ENCODE measurements at places on chromosomes 1 and 21.

DNA sequence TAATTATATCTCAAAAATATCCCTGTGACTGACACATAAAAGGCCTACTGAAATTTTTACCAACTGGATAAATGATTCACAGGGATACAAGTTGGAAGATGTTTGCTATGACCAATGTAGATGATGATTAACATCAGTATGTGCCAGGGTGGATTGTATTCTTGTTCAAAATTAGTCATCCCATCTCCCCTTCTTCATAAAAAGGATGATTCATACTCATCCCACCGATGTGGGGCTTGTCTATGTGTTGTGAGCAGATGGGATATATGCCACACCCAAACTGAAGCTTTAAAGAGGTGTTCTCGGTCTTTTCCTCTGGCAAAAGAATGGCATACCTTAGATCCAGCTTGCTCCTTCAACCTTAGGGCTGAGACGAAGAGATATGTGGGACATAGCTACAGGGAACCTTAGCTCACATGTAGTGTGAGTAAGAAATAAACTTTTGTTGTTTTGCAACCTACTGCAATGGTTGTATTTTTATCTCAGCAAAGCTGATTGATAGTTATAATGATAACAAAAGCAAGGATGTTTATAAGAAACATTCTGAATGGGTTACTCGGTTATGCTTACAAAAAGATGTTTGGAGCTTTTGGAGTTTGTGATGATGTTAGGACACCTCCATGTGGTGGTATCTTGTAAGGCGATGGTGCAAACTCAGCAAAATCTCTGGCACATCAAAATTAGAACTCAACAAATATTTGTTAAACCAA, 29.4 kb downstream of the SPATA17 start:
- H3K36me3 ChIP-seq = no peaks in the 10 kb centered on the region
- H3K27me3 ChIP-seq = no peaks in the 10 kb centered on the region
- H3K4me3 ChIP-seq = no peak overlapping the region
- no peak for DNase-seq

- H3K4me3 ChIP-seq = no peak overlapping the region
- DNase-seq = no peak
- H3K4me1 ChIP-seq = no peaks in the 10 kb centered on the region
- no peaks in the 10 kb centered on the region for H3K36me3 ChIP-seq
Measured at GRCh38 chr1:15354580-15354965, 55.1 kb upstream of the EFHD2 start.

DNA sequence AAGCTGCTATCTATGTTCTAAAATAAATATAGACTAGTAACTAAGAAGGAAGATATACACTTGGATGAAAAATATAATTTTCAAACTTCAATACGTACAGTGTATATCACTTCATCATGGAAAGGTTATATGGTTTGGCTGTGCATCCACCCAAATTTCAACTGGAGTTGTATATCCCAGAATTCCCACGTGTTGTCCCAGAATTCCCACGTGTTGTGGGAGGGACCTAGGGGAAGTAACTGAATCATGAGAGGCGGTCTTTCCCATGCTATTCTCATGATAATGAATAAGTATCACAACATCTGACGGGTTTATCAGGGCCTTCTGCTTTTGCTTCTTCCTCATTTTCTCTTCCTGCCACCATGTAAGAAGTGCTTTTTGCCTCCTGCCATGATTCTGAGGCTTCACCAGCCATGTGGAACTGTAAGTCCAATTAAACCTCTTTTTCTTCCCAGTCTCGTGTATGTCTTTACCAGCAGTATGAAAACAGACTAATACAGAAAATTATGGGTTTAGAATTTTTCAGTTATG, 10.7 kb downstream of the NEGR1 start:
- no peak overlapping the region for H3K4me3 ChIP-seq
- no peak for DNase-seq
- H3K27ac ChIP-seq = no peak overlapping the region
- H3K4me1 ChIP-seq = no peaks in the 10 kb centered on the region
- H3K27me3 ChIP-seq = no peaks in the 10 kb centered on the region
- H3K36me3 ChIP-seq = no peaks in the 10 kb centered on the region

- no peak for DNase-seq
- H3K4me3 ChIP-seq = peak overlapping the region; percentile 41
- peak overlapping the region; percentile 89 for H3K27ac ChIP-seq
- peaks cover 13% of the 10 kb centered on the region for H3K4me1 ChIP-seq
- H3K27me3 ChIP-seq = peaks cover 18% of the 10 kb centered on the region
Measured at GRCh38 chr1:144551107-144551542, 41.6 kb upstream of the PPIAL4F start.

DNA sequence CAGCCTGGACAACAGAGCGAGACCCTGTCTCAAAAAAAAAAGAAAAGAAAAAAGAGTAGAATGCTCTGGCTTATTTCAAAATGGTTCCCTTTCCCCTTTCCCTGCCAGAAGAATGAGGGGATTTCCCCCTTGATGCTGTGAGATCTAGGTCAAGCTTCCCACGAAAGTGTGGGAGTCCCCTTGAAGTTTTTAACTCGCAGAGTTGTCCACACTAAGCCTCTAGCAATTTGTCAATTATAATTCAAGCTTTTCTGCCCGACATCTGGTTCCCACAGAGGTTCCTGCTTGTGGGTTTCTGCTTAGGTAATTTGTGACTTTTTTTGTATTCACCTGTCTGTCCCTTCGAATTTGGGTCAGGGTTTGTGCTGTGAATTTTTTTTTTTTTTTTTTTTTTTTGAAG, 62.8 kb downstream of the ZFYVE9 start:
- DNase-seq = no peak
- H3K27me3 ChIP-seq = no peaks in the 10 kb centered on the region
- no peaks in the 10 kb centered on the region for H3K36me3 ChIP-seq
- no peak overlapping the region for H3K4me3 ChIP-seq
- peaks cover 5% of the 10 kb centered on the region for H3K4me1 ChIP-seq
- H3K27ac ChIP-seq = no peak overlapping the region

GRCh38 chr1:206496131-206496793, 11.1 kb upstream of the RASSF5 start:
- DNase-seq = peak; percentile 39
- peaks cover 19% of the 10 kb centered on the region for H3K4me1 ChIP-seq
- no peaks in the 10 kb centered on the region for H3K36me3 ChIP-seq
- no peaks in the 10 kb centered on the region for H3K27me3 ChIP-seq
- H3K27ac ChIP-seq = no peak overlapping the region

- no peak overlapping the region for H3K27ac ChIP-seq
- H3K4me1 ChIP-seq = no peaks in the 10 kb centered on the region
- no peak overlapping the region for H3K4me3 ChIP-seq
- H3K27me3 ChIP-seq = no peaks in the 10 kb centered on the region
Measured at GRCh38 chr1:114063544-114063943, 84.3 kb downstream of the OLFML3 start.

DNA sequence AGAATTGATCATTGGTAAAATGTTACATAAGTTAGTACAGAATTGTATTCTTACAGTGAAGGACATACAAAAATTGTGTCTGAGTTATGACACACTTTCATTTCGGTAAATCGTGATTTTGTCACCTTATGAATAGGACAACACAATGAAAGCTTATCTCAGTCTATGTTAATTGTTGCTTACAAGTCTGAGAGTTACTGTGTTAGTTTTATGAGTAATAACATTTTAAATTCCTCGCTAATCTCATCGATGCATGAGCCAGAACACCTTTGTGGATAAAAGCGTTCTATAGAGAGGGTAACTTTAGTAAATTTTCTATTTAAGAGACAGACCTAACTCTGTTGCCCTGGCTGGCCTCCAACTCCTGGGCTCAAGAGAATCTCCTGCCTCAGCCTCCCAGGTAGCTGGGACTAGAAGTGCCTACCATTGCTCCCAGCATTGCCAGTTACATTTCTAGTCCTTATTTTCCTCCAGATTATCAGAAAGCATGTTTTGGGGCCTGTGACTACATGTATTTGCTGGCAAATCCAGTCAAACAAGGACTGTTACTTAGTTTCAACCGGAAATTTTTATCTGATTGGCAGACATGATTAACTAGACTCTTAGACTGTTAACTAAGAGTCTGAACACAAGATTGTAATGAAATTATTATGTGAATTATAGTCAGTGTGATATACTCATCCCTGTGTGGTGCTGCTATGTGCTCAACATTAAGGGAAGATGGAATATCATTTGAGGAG, 3.0 kb downstream of the PRRC2C start:
- H3K27me3 ChIP-seq = no peaks in the 10 kb centered on the region
- H3K36me3 ChIP-seq = peaks cover 12% of the 10 kb centered on the region
- no peak overlapping the region for H3K4me3 ChIP-seq
- no peak for DNase-seq
- peaks cover 54% of the 10 kb centered on the region for H3K4me1 ChIP-seq

- no peaks in the 10 kb centered on the region for H3K4me1 ChIP-seq
- no peaks in the 10 kb centered on the region for H3K27me3 ChIP-seq
- H3K36me3 ChIP-seq = peaks cover 46% of the 10 kb centered on the region
- DNase-seq = no peak
- no peak overlapping the region for H3K27ac ChIP-seq
Measured at GRCh38 chr1:110233861-110234260, 23.7 kb downstream of the KCNC4 start.

DNA sequence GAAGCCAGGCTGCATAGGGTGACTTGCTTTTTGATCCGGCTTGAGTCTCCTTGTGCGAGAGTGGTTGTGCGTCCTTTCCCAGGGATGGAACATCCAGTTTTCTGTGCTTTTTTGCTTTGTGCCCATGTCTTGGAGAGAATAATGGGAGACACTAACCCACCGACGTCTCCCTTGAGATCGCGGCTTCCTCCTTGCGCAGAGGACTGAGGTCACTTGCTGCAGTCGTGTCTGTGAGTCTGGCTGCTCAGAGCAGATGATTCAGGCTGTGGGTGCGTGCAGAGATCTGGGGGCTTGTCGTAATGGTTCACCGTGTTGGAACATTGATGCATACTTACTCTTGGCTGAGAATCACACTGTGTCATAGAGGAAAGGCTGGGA, 164.5 kb upstream of the CACNA1E start:
- peak overlapping the region; percentile 3 for H3K4me3 ChIP-seq
- no peaks in the 10 kb centered on the region for H3K36me3 ChIP-seq
- peaks cover 77% of the 10 kb centered on the region for H3K27me3 ChIP-seq
- no peak for DNase-seq

DNA sequence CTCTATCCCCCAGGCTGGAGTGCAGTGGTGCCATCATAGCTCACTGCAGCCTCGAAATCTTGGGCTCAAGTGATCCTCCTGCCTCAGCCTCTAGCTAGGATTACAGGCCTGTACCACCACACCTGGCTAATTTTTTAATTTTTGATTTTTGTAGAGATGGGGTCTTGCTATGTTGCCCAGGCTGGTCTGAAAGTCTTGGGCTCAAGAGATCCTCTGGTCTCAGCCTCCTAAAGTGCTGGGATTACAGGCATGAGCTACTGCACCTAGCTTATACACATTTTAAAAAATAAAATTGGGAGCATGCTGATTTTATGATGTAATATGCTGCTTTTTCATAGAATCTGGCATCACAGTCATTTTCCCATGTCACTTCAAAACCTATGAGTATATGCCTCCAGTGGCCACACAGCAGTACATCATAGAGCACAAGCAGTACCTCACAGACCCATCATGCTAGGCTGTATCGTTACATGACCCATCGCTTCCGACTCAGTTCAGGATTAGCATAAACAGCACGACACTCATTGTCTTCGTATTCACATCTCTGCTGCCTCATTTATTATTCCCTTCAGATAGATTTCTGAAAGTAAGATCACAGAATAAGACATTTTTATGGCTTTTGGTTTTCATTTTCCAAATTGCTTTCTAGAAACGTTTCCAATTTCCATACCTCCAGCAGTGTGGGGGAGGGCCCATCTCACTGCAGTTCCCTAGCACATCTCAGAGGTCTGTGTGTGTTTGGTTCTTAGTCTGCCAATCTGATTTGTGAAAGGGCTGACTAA, 35.9 kb upstream of the CCSAP start:
- H3K4me3 ChIP-seq = no peak overlapping the region
- peaks cover 3% of the 10 kb centered on the region for H3K27me3 ChIP-seq
- DNase-seq = no peak
- peaks cover 3% of the 10 kb centered on the region for H3K4me1 ChIP-seq

- no peaks in the 10 kb centered on the region for H3K36me3 ChIP-seq
- no peaks in the 10 kb centered on the region for H3K27me3 ChIP-seq
- DNase-seq = no peak
- no peaks in the 10 kb centered on the region for H3K4me1 ChIP-seq
- H3K4me3 ChIP-seq = no peak overlapping the region
Measured at GRCh38 chr1:48333316-48333715, 110.8 kb downstream of the SLC5A9 start.

DNA sequence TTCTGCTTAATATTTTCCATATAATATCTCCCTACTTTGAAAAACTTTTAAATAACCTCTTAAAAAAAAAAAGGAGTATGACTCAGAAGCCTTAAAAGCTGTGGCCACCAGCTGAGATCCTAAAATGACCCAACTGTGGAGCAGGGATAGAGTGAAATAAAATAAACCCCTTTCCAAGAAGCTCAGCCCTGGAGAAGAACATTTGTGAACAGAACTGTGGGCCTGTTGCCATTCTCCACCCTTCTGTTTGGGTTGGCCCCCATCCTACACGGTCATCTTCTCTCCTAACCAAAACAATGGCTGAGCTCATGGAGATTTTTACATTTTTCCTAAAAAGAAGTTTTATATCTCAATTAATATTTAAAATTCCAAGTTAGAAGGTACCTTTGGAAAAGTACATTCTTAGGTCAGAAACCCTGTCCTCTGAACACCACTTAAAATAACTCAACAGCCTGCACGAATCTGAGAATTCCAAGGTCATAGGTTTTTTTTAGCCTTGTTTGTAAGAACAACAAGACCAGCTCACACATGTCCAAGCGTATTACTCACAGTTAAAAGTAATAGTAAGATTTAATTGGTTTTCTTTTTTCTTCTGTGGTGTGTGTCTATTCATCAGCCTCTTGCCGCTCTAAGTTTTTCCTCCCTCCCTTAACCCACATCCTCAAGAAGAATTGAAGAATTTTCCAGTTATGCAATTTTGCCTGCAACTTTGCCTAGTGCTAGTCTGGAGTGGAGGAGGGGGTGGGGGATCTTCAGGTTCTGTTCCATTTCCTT, 107.7 kb upstream of the ERRFI1 start:
- no peaks in the 10 kb centered on the region for H3K36me3 ChIP-seq
- H3K4me3 ChIP-seq = no peak overlapping the region
- DNase-seq = peak; percentile 38
- peak overlapping the region; percentile 73 for H3K27ac ChIP-seq
- H3K27me3 ChIP-seq = no peaks in the 10 kb centered on the region

DNA sequence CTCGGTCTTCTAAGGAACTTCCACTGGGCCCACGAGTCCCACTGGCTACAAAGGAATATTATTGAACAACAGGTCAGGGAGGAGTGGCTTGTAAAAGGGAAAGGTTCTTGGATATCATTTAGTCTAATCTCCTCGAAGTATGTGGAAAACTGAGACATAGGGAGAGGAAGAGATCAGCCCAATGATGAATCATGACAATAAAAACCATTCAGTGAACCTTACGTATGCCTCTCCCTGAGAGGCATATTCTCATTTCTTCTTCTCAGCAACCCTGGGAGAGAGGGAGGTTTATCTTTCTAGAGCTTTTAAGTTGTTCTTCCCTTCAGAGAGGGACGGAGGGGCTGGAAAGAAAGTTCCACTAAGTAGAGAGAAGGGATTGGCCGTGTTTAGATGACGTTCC, 5.3 kb upstream of the MOB3C start:
- no peak overlapping the region for H3K4me3 ChIP-seq
- H3K27me3 ChIP-seq = no peaks in the 10 kb centered on the region
- DNase-seq = no peak
- H3K27ac ChIP-seq = no peak overlapping the region
- no peaks in the 10 kb centered on the region for H3K36me3 ChIP-seq

GRCh38 chr21:45003331-45004058, 63.7 kb downstream of the SLX9 start:
- H3K4me3 ChIP-seq = no peak overlapping the region
- DNase-seq = no peak
- peaks cover 9% of the 10 kb centered on the region for H3K4me1 ChIP-seq
- H3K36me3 ChIP-seq = no peaks in the 10 kb centered on the region
- H3K27me3 ChIP-seq = no peaks in the 10 kb centered on the region
